ENCODE measurements at places on chromosomes 6 and 20.
A peak's percentile ranks its signal among the peaks of the same experiment; 100 is the strongest.

GRCh38 chr6:82910820-82911219 is 154.8 kb downstream of the UBE3D start:
- no peaks in the 10 kb centered on the region for H3K36me3 ChIP-seq
- no peaks in the 10 kb centered on the region for H3K4me1 ChIP-seq
- no peak for DNase-seq

- H3K27me3 ChIP-seq, result no peaks in the 10 kb centered on the region
- H3K4me1 ChIP-seq, result peaks cover 65% of the 10 kb centered on the region
- DNase-seq, result no peak
- peak overlapping the region; percentile 42 for H3K4me3 ChIP-seq
- H3K27ac ChIP-seq, result peak overlapping the region; percentile 62
These were observed 24.2 kb downstream of the NEDD9 start for GRCh38 chr6:11208267-11208666.

- peaks cover 6% of the 10 kb centered on the region for H3K4me1 ChIP-seq
- no peak for DNase-seq
- no peak overlapping the region for H3K4me3 ChIP-seq
- peaks cover 7% of the 10 kb centered on the region for H3K36me3 ChIP-seq
- no peaks in the 10 kb centered on the region for H3K27me3 ChIP-seq
These were observed 34.8 kb downstream of the CDKAL1 start for GRCh38 chr6:20569000-20569610.

GRCh38 chr6:168128631-168129291 is 49.7 kb upstream of the FRMD1 start:
- DNase-seq, result no peak
- H3K4me1 ChIP-seq, result no peaks in the 10 kb centered on the region
- H3K36me3 ChIP-seq, result no peaks in the 10 kb centered on the region
